ENCODE measurements at places on chromosomes 2 and 18.

GRCh38 chr2:100818606-100819369 is 1.2 kb upstream of the NPAS2 start:
- peak; percentile 21 for DNase-seq

GRCh38 chr2:112001136-112001715 is 53.8 kb upstream of the TMEM87B start:
- no peak for DNase-seq

DNA sequence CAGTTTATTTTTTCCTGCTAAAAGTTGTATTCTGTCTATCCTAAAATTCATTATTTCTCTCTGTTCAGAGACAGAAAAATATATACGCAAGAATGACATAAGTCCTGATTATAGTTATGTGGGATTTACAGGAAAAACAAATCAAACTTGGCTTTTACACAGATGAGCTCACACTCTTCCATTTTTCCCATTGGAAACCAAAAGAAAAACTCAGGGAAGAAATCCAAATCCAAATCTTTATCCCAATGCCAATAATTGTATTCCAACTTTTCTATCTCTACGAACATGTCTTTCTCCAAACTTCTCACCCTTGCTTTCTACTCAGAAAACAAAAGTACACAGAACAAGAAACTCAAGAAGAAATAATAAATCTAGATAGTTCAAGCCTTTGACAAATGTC is 249.1 kb upstream of the TMEFF2 start:
- DNase-seq = no peak

DNA sequence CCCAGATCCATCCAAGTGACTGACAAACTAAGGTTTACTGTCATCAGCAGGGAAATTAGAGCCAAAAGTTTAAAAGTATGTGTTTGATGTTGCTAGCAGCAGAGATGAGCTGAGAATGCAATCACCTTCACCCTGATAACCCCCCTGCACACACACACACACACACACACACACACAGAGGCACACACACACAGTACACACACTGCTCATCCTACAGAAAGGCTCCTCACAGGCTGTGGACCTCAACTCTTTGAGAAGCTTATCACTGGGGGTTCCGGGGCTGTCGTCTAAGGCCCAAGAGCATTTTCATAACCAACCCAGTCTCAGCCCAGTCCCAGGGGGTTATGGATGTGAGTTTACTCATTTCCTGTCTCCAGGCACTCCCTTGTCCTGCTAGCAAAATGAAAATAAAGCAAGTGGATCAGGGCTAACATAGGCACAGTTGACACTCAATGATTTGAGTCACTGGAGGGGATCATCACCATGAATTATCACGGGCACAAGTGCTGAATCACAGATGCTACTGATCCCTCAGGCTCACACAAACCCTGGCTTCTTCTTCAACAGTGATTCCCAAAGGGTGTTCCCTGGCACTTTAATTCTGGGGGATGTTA is 76.6 kb downstream of the ALK start:
- no peak for DNase-seq

DNA sequence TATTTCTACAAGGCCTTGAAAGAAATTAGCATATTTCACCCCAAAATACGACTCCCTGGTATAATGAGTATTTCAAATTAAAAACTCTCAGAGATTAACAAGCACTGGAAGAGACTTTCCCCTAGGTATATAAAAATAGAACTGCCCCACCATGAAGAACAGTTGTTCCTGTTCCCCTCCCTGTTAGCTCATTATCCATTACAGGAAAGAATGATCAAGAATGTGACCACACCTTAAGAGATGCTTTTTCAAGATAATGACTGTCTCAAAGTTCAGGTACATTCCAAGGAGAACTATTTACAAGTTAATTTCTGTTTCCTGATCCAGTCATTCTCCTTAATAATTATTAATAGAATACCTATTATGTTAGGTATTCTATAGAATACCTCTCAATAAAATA is 1220.6 kb upstream of the CDH2 start:
- no peak for DNase-seq

- no peak for DNase-seq
Observed at GRCh38 chr2:150462770-150463169, 24.7 kb downstream of the RND3 start.

GRCh38 chr2:8938384-8938783 is 65.1 kb downstream of the MBOAT2 start:
- no peak for DNase-seq

- no peak for DNase-seq
Observed at GRCh38 chr18:14025306-14025940, 106.8 kb downstream of the ZNF519 start.

- DNase-seq = no peak
Observed at GRCh38 chr2:150653351-150653750, 165.9 kb upstream of the RND3 start.

GRCh38 chr2:12613137-12613835 is 103.5 kb upstream of the TRIB2 start:
- DNase-seq = no peak

- DNase-seq = no peak
Observed at GRCh38 chr18:8357320-8357719, 251.9 kb upstream of the RAB12 start.

GRCh38 chr2:197109326-197109725 is 182.8 kb upstream of the PGAP1 start:
- no peak for DNase-seq

GRCh38 chr2:151051574-151052220 is 210.0 kb downstream of the RBM43 start:
- DNase-seq = no peak

DNA sequence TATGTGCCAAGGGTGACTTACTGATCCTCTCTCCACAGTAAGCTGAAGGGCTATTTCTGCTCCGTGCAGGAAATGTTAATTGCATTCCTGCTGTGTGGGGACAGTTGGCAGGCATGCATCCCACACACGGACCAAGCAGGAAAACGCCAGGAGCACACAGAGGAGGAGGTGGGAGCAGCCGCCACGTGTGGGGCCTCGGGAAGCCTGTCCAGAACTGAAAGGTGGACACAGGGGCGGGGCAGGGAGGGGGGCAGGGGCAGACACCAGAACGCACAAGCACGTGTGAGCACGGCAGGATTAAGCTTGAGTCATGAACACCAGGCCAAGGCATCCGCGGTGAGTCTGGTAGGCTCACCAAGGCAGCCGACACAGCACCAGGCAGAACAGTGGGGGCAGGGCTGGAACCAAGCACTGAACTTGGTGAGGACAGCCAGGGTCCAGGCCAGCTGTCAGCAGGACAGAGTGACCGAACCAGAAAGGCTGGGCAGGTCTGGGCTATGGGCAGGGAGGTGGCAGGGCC is 177.1 kb downstream of the EIPR1 start:
- no peak for DNase-seq

Measured in stimulated activated CD4-positive, alpha-beta T cell treated with anti-CD3 and anti-CD28 coated beads, Interleukin-4, amount 100 ng/mL, for 1 hour (primary cell).